NCI-H2107 (cell line): ENCODE measurements at places on chromosomes 16 and 17.

DNA sequence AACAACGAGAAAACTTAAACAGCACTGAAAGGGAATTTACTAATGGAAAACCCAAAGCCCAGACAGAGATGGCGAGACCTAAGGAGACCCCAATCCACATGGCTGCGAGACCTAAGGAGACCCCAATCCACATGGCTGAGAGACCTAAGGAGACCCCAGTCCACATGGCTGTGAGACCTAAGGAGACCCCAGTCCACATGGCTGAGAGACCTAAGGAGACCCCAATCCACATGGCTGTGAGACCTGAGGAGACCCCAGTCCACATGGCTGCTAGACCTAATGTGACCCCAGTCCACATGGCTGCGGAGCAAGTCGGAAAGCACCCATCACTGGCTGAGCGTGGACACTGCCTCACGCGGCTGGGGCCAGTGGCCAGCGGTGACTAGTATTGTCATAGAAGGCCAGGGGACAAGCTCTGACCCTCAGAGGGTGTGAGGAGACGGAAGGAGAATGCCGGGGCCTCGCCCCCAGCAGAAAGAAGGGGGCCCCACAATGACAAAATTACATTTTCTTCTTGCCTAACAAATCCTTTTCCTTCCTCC lies 241.8 kb downstream of the C16orf95 start:
- DNase-seq = no peak

- DNase-seq = no peak
These were observed at the start of gene SLC47A1 for GRCh38 chr17:19533718-19534561. Gene SLC47A1 (plus strand): TSS chr17:19533854. CDS start chr17:19533940, 86 bp downstream.

GRCh38 chr16:6279286-6279685 lies 1053.4 kb upstream of the RBFOX1 start:
- no peak for DNase-seq

GRCh38 chr17:81387100-81388090 lies 7.9 kb upstream of the BAHCC1 start:
- no peak for DNase-seq
